ENCODE measurements at places on chromosomes 5 and 9.

DNA sequence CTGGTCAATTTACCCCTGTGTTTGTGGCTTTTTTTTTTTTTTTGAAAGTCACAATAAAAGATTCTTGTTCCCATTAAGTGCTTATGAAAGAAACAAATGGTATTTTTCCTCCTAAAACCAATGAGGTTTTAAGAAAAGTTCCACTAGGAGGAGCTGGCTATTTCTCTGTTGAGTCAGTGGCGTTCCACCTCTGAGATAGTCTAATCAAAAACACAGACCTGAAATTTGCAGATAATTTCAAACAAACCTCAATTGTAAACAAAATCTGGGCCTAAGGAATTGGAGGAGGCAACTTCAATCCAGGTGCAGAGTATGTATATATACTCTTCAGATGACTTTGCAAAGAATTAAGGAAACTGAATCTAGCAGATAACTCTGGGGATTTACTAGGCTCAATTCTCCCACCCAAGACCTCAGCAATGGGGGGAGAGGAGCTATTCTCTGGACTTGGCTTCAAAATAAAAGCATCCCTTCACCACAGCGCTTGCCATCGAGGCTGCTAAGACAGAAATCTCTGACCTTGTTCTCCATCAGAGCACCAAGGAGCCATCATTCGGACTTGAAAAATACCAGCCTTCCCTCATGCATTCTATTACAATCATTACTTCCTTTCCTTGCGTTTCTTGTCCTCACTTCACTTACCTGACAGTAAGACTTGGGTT, 52.4 kb downstream of the FANCC start:
- DNase-seq, result peak; percentile 44

GRCh38 chr5:135890867-135891266, 4.8 kb downstream of the IL9 start:
- no peak for DNase-seq

- DNase-seq, result no peak
These were observed 271.5 kb downstream of the CDK5RAP2 start for GRCh38 chr9:120308495-120308894.

- peak; percentile 96 for DNase-seq
These were observed 67.2 kb upstream of the IFNE start for GRCh38 chr9:21549251-21549765.

- DNase-seq, result no peak
These were observed 30.5 kb downstream of the JAKMIP2 start for GRCh38 chr5:147752033-147752432.

DNA sequence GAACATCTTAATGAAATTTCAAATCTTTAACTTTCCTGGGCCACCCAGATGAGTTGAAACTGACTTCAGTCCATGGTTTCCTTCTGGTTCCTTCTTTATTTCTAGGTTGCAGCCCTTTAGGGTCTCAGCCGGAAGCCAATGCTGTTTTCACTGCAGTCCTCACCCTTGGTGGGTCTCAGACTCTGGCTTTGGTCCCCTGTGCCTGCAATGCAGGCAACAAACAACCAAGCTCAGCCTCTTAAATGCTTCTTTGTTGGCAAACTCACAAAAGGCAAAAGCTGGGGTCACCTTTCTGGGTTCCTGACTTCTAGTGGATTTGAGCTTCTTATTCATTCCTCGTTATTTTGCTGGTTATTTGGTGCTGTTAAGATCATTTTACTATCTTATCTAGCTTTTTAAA, 19.3 kb upstream of the APC start:
- DNase-seq, result no peak

- no peak for DNase-seq
These were observed 56.3 kb upstream of the TBC1D9B start for GRCh38 chr5:179964015-179964414.
